ENCODE measurements at places on chromosomes 12 and 14.

DNA sequence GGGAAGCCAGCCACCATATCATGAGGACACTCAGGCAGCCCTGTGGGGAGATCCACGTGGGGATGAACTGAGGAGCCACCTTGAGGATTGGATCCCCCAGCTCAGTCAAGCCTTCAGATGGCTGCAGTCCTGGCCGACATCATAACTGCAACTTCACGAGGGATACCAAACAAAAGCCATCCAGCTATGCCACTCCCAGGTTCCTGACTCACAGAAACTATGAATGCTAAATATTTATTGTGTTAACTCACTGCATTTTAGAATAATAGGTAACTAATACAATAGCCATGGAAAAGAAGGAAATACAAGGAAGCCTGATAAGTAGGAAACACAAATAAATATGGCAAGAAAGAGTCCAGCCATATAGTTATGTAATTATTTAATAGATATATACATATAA, 42.1 kb upstream of the FAM222A start:
- DNase-seq: no peak

DNA sequence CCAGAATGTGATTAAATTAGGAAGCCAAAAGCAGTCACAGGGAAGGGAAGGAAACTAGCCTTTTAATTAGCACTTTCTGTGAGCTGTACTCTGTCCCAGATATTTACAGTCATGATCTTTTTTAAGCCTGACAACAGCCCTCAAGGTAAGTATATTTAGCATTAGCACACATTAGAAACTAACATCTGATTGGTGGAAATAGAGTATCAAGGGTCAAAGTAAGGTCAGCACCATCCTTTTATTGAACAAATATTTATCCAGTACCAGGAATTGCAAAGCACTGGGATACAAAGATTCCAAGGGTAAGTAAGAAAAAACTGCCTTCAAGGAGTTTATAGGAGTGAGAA, 28.2 kb downstream of the RPGRIP1 start:
- DNase-seq: no peak

DNA sequence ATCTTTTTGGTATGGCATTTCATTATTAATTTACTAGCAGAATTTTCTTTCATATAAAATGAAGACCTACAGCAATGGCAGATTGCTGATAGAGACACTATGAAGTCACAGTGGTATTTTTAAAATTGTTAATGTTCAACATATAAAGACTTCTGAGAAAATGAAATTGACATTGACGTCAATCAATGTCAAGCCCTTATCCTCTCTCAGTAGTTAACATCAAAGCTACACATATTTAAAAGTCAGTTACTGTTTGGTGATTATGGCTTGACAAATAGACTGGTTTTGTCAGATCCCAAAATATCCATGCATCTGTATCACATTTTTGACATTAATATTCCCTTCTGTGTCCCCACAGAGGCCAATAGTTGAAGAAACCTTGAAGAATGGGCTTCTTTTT, 1069.1 kb upstream of the SEL1L start:
- DNase-seq: no peak

DNA sequence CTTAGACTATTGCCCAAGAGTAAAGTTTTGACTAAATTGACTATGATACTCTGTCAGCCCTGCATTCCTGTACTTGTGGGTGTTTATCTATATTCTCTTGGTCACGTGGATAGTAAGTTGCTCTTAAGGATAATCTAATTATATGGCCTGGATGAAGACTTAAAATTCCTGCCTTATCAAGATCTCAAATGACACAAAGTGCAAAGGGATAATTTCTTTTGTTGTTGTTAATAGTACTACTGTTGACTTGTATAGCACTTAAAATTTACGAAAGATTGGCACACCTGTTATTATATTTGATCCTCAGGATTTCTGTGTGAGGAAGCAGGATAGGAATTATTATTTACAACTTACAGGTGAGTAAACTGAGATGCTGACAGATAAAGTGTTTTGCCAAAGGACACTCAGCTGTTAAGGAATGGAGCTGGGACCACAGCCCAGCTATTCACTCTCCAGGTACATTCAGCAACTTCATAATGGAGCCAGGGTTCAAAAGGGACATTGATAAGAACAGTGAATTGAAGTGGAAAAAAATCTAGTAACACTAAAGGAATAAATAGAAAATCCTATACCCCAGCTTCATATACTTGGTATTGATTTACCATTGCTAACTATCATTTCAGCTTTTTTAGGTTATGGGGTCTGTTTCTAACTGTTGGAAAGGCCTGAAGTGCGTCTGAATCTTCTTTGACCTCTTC, 53.4 kb upstream of the EVL start:
- no peak for DNase-seq

- DNase-seq: no peak
Observed at GRCh38 chr14:69489495-69489894, 5.0 kb downstream of the PLEKHD1 start.

GRCh38 chr12:8628731-8629130, 16.1 kb upstream of the AICDA start:
- no peak for DNase-seq

DNA sequence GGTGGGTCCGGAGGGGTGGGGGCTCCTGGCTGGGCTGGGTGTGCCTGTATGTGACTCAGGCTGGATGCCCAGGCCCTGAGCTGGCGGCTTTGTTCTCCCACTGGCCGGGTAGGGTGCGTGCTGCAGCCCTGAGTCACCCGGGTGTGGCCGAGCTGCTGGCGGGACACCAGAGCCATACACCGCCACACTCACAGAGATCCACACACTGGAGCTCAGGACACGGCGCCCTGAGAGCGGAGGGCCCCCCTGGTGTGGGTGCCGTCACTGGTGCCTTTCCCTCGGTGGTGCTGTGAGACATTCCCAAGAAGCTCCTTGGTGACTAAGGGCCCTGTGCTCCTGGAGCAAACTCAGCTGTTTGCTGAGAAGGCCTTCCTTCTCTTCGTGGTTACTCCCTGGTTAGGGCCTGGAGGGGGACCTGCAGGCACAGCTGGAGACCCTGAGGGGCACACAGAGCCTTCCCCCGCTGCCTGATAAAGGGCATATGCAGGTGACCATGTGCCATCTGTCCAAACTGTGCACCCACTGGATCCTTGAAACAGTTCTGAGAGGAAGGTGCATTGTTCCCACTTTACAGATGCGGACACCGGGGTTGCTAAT, 44.3 kb downstream of the KRT80 start:
- peak; percentile 98 for DNase-seq

DNA sequence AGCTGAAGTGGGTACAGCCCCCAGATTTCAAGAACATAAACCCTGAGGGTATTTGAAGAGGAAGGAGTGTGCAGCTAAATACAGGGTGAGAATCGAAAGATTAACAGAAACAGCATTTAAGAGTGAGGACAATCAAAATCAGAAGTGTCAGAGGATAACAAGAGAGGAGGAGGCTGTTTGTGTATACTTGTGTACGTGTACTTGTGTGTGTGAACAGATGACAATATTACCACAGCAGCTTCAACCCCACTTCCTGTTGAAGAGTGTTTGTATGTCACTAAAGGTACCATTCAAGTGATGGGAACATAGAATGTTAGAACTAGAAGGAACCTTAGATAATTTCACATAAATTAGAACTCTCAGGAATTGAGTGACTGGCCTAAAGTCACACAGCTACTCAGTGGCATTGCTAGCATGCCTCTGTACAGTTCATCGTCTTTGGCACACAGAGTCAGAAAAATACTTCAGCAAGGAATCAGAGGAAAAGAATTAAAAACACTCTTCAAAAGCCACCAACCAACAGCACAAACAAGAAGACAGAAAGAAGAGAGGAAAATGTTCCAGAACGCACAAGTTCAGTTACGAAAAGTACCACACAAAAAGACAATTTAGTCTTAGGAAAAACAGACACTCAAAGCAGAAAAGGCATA, 164.3 kb upstream of the BCL2L14 start:
- DNase-seq: no peak

All from MCF 10A (cell line).